ENCODE measurements at places on chromosomes 1 and 21. TPM values are rescaled to one million over a fixed set of nuclear protein-coding genes. Genes with fewer than 3 reads are reported as not detected.

Gene KRTAP10-12
- not detected for total RNA-seq

Gene KRTAP19-1
- not detected for total RNA-seq

Gene TSPAN2
- 1.2 TPM for total RNA-seq

Gene RAB3GAP2
- 54.0 TPM for total RNA-seq

Gene TBX15
- not detected for total RNA-seq

Gene PPM1J
- not detected for total RNA-seq

DNA sequence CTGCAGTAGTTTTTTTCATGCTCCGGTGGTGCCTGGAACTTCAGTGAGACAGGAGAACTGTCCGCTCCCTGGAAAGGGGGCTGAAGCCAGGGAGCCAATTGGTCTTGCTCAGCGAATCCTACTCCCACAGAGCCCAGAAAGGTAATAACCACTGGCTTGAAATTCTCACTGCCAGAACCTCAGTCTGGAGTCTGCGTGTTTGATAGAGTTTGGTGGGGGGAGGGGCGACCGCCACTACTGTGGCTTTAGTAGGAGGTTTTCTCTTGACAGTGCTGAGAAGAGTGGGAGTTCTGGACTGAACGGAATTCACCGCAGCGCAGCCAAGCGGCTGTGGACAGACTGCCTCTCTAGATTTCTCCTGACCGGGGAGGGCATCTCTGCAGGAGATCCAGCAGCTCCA lies 8.0 kb upstream of the OR2M3 start:
- DNase-seq, result no peak

DNA sequence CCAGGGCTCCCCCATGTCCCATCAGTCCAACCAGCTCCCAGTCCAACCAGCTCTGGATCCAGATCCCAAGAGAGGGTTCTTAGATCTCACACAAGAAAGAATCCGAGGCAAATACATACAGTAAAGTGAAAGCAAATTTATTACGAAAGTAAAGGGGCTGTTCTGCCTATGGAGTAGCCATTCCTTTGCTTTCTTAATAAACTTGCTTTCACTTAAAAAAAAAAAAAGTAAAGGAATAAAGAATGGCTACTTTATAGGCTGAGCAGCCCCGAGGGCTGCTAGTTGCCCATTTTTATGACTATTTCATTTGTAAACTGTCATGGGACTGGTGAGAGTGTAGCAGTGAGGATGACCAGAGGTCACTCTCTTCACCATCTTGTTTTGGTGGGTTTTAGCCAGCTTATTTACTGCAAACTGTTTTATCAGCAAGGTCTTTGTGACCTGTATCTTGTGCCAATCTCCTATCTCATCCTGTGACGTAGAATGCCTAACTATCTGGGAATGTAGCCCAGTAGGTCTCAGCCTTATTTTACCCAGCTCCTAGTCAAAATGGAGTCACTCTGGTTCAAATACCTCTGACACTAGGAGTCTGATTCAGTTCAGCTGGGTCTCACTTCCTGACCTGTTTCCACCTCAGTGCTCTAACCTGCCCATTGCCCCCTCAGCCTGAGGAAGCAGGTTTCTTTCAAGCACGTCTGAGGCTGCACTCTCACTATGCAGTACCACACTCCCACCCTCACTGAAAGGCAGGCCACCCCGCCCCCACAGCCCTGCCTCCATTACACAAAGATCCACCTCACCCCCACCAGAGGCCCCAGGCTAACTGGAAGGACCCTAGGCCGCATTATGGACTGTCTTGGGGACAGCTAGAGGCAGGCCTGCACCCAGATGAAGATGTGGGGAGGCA lies 26.5 kb upstream of the ATP2B4 start:
- no peak for DNase-seq

DNA sequence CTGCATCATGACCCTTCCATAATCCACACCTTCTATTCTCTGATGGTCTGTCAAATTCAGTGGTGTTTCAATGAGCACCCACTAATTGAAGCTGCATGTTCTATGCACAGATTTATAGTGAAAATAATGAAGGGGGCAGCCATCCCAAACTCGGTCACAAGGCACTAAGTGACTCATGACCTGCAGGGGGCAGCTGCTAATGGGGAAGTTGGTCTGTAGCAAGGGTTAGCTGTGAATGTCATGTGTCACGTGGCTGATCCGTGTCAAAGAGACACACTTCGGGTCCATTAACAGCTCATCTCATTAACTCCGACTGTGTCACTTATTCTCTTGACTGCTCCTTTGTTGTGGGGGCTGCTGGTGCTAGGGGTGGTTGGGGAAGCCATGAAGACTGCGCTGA lies 306.6 kb downstream of the PCP4 start:
- DNase-seq, result no peak

DNA sequence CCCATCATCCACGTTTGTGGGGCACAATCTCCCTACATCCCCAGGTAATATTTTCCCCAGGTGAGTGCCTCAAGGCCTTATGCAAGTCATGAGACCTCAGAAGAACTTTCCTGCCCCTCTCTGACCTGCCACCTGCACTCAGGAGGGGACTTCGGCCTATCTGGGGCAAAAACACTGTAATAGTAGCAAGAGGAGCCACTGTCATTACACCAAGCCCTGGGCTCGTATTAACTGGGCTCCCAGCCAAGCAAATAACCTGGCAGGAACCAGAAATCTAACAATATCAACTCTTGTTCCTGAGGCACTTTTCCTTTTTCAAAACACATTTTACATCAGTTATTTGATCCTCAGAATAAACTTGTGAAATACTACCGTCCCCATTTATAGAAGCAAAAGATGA lies 30.9 kb downstream of the LAMB3 start:
- no peak for DNase-seq

DNA sequence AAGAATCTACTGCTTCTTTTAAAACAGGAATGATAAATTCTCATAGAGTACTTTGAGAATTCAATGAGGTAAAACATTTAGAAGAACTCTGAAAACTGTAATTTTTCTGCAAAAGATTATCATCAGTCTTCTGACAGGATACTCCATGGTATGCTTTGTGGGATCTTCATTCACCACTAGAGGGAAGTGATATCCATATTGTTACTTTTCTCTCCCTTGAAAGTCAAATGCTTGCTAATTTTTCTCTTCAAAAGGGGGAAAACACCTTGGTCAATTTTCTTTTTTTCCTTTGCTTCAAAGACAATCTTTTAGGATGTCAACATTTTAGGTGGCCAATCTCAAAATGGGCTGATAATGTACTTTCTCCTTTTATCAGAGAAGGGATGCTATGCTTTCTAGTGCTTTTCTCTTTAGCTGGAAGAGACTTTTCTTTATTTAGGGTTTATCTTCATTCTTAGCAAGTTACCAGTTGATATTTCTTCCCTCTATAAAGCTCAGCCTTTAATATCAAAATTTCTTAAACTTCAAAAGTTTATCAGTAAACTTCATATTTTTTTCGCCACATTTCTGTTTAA lies 95.5 kb downstream of the NEGR1 start:
- DNase-seq, result no peak

DNA sequence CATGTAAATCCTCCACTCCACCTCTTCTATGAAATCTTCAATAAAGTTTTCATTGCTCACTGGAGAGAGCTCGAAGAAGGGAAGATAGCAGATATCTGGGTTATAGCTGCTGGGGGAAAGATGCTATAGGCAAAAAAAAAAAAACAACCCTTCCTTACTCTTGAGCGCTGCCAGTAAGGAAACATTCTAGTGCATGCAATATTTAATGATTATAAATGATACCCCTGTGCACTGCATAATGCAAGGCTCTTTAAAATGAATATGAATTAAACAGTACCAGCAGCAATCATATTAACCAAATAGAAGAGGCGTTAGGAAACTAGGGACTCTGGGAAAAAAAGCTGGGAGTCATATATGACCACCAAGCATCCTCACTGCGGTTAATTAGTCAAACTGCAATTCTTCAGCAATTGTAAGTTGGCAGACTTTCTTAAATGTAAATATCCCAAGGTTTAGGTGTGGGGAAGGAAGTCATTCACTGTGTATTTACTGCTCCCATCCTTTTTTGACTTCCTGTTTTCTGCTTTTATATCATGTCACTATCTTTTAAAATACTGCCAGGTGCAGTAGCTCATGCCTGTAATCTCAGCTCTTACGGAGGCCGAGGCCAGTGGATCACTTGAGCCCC lies 3.7 kb upstream of the DMRTB1 start:
- no peak for DNase-seq

GRCh38 chr1:63980740-63981407 lies 207.1 kb downstream of the ROR1 start:
- no peak for DNase-seq

DNA sequence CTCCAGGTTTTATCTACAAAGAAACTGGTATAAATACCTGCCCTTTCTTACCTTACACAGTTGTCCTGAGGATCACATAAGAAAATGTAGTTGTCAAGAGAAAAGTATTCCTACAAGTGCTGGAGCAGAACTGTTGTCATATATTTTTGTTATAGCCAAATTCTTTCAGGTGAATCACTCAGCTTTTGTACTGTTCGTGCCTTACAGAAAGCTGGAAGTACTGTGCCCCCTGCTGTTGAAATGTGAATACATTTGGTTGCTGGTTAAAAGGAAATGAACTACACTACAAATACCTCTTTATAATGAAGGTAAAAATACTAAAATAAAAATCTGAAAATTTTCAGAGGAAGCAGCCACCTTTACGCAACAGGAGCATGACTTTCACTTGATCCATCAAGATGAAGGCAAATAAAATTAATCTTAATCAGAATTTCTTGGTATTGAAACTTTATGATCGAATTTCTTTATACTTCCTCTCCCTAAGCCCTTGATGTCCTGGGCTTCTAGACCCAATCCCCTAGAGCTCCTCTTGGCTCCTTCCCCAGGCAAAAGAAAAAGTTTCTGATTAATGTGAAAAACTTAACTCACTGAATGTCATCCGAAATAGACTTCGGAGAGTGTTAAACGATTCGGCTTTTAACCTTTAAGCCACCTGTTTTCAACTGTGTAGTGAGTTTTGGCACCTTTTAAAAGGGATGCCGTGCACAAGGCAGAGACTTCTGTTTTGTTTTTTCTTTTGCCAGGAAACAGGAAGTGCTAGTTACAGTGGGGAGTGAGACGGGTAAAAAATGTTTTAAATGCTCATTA lies 12.5 kb downstream of the CHML start:
- DNase-seq, result peak; percentile 53

- DNase-seq, result no peak
These were observed 123.0 kb downstream of the LYPLAL1 start for GRCh38 chr1:219296430-219297355.

- no peak for DNase-seq
These were observed 215.8 kb upstream of the GREM2 start for GRCh38 chr1:240827786-240828185.

DNA sequence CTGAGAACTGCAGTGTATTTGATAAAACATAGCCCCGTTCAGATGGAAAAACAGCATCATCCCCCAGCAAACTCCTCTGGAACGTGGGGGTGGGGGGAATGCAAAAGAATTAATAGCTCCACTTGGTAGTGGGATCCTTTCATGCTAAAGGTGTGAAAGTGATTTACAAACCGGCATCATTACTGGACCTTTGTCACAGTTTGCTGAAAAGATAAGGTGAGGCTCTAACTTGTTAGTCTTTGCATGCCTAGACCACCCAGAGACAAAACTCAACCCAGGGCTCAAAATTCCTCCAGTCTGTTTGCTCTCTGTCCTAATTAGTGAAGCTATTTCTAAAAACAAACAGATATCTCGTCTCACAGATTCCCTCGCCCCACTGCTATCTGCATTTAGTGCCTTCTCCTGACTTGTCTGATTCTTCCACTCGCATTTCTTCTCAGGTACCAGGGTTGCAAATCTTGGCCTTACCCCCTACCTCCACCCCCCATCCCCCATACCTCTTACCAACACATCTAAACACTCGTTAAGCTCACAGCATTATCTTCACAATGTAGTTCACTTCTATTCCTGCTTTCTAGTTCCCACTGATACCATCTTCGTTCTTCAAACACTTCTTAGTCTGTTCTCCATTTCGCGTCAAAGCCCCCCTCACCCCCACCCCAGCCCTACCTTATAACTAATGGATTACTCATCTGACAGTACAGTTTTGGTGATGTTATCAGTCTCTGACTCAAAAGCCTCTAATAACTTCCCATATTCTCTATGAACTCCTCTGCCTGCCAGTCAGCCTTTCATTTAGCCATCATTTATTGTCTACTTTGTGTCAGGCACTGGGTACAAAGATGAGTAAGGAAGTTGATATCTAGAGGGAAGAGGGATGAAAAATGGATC lies 11.8 kb downstream of the IER5 start:
- no peak for DNase-seq

- DNase-seq, result no peak
These were observed 89.7 kb downstream of the MAGI3 start for GRCh38 chr1:113479713-113480676.

DNA sequence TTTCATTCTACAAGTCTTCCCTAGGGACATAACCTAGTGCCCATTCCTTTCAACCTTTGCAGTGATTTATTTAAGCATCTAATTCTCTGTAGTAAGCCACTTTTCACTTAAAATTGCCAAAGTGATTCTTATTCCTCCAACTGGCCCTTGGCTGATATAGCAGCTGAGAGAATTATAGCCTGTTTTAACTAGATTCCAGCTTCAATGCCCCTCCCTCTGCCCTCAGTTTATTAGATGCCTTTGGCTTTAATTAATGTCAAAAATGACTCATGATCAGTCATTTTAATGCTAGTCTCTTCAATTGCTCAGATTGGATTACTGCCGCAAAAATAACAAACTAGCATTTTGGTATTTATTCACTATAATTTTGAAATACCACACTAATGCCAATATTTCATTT lies 145.4 kb upstream of the KCTD3 start:
- DNase-seq, result no peak

DNA sequence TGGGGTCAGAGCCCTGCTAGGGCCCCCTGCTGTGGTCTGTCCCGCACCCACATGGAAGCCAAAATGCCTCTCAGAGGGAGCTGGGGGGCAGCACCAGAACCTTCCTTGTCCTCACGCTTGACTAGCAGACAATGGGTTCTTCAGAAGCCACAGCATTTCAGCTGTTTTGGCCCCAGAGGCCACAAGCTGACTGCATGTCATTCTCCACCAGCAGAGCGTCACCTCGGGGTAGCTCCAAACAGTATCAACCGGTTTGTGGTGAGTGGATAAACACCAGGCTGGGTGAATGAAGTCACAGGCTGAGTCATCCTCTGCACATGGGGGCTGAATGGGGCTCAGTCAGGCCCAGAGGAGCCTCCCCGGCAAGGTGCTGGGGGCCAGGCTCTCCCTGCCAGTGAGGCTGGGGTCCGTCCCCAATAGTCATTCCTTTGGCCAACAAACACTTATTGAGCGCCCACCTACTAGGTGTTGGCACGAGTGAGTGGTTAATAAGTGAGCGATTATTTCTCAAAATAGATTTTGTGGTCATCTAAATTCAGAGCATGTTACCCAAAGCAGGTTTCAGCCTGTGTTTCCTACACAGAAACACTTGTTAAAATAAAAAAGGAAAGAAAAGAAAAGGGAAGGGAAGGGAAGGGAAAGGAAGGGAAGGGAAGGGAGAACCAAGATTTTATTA lies 9.1 kb downstream of the OLIG1 start:
- DNase-seq, result peak; percentile 91
